ENCODE measurements at places on chromosomes 4 and X.
A peak's percentile ranks its signal among the peaks of the same experiment; 100 is the strongest.

DNA sequence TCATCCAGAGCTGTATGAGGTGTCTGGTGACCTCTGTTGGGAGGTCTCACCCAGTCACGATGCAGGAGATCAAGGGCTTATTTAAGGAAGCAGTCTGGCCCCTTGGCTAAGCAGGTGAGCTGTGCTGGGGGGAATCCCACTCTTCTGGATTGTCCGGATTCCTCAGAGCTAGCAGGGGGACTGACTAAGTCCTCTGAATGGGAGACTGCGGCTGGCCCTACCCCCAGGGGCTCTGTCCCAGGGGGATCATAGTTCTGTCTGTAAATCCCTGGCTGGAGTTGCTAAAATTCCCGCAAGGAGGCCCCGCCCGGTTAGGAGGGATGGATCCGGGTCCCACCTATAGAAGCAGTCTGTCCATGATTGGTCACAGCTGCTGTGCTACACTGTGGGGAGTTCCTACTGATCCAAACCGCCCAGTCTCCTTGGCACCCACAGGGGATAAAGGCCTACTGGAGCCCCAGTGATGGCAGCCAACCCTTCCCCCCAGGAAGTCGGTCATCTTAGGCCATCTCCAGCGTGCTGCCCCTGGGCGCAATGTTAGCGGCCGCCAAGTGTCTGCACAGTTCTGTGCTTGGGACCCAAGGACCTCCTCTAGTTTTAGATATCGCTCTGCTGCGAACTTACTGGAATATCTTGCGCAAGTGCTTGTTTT lies 118.2 kb upstream of the KLF8 start:
- no peak for DNase-seq

DNA sequence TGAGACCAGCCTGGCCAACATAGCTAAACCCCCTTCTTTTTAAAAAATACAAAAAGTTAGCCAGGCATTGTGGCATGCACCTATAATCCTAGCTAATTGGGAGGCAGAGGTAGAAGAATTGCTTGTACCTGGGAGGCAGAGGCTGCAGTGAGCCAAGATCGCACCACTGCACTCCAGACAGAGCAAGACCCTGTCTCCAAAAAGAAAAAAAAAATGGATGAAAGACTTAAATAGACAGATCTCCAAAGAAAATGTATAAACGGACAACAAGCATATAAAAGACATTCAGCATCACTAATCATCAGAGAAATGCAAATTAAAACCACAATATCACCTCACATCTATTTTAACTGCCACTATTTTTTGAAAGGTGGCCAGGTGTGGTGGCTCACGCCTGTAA lies 6.6 kb upstream of the SAT1 start:
- DNase-seq, result no peak

DNA sequence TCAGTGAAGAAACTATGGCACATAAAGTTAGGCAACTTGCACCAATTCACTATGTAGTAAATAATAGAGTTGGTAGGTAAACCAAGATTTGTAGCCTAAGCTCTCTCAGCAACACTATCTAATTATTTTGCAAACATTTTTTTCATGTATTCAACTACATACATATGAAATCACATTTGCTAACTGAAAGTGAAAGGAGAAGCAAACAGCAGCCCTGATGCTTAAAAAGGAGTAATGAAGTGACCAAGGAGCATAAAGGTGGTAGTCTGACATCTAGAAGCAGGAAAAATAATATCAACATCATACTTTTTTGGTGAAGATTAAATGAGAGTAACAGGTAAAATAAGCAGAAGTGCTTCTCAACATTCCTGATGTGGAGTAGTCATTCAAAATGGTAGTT lies 603.7 kb downstream of the GRXCR1 start:
- no peak for DNase-seq

GRCh38 chrX:152930516-152930915 lies 32.6 kb downstream of the ZNF185 start:
- no peak for DNase-seq

DNA sequence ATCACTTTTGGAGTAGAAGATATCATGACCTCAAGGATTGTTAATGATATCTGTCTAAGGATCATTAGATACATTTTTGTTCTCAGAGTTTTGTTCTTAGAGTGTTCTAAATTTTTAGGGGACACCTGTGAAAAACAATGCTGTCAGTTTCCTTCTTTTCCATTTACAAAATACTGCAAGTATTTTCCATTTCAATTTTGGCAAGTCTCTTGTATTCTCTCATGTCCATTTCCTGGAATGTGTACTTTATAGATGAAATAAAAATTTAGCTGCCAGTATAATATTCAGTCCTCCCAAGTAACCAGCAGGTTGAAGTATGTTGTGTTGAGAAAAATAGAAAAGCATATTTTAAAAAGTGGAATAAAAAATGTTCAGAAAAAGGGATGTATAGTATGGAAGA lies 117.9 kb upstream of the HPGD start:
- DNase-seq, result no peak

DNA sequence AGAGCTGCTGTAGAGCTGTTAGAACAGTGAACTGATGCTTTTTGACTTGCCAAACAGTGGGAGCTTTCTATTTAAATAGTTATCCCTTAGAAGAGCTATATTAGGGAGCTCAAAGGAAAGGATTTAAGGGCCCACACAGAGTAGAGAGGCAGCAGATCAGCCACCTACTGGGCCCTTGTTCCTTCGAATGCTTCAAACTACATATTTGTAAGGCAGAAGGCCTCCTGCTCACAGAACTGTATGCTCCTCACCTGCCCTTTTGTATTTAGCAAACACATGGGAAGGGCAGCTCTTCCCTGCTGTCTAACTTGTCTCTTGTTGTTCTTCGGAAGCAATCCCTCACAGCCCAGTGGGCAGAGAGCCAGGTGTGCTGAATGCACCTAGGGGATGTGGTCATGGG lies 38.0 kb downstream of the IL1RAPL1 start:
- DNase-seq, result no peak

DNA sequence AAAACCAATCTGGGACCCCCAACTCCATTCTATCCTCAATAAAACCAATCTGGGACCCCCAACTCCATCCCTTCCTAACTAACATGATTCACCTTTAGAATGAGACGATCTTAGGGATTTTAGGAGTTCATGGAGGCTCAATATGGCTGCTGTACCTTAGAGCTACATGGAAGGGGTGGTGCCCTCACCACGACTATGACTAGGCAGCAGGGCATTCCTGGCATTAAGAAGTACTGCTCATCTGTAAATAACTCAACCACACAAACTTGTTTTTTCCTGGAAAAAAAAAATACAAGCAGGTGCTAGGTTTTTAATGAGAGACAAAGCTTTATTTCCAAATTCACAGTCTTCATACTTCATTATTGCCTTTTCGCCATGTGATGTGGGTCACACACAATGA lies 346.5 kb upstream of the FAT1 start:
- DNase-seq, result no peak

DNA sequence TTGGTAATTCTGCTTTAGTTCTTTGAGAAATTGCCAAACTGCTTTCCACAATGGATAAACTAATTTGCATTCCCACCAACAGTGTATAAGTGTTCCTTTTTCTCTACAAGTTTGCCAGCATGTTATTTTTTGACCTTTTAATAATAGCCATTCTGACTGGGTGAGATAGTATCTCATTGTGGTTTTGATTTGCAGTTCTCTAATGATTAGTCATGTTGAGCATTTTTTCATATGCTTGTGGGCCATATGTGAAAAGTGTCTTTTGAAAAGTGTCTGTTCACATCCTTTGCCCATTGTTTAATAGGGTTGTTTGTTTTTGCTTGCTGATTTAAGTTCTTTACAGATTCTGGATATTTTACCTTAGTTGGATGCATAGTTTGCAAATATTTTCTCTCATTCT lies 25.9 kb downstream of the ENPEP start:
- DNase-seq, result no peak

DNA sequence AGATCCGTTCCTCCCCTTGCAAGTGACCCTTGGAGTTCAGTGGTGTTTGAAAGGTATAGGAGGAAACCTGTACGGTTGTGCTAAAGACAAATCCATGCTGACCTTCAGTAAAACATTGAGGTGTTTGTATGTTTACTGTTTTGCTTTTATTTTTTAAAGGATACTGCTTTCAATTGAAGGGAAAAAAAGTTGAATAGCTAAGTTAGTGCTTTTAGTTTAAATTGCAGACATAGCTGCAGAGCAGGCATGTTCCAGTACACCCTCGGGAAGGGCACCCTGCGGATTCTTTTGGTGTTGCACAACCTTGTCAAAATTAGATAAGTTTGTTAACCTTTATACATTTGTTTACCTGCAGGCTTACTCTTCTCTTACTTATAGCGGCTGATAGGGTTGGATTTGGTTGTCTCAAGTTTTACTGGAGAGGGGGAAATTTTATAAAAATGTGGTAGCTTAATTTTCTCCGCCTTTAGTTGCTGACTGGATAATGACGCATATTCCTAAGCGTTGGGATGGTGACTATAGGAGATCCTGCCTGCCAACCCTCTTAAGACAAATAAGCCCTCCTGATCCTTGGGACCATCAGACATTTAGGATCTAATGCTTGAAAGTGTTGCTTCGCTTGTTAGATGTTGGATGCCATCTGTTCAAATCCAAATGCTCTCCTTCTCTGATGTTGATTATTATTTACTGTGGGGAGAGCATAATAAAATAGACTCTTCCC lies 2.0 kb downstream of the RAPGEF2 start:
- DNase-seq, result no peak

- no peak for DNase-seq
Measured at GRCh38 chrX:110992611-110993010, 103.4 kb upstream of the PAK3 start.

DNA sequence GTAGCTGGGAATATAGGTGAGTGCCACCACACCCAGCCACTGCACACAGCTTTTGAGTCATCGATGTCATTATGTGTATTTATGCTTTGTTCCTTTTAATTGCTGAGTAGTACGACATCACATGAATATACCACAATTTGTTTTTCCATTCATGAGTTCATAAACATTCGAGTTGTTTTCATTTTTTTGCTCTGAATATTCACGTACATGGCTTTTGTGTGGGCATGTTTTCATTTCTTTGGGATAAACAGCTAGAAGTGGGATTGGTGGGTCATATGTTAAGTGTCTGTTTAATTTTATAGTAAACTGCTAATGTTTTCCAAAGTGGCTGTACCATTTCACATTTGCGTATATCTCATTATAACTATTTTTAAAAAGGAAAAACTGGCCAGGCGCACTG lies 45.1 kb upstream of the KDR start:
- DNase-seq, result no peak

DNA sequence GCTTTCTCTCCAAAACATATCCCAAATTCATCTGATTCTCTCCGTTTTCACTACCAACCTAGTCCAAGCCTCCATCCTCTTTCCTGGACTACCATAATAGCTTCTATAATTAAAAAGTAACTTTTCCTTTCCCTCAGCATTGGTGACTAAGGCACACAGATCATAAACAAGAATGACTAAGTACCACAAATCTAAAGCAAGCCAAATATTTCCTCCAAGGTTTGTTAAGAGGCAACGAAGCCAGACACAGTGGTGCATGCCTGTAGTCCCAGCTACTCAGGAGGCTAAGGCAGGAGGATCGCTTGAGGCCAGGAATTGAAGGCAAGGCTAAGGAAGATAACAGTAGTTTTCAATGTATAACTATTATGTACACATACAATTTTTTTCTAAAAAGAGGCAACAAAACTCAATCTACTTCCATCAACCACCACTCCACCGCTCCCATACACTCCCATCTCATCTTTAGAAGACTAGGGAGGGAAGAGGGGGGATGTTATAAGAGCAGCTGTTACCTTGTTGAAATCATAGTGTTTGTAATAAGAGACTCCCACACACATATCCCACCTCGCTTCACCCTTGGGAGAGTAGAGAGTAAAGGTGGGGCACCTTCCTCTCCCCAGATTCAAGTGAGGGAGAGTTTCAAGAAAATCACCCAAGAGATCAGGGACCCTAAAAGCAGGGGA lies 4.2 kb upstream of the JCHAIN start:
- no peak for DNase-seq

DNA sequence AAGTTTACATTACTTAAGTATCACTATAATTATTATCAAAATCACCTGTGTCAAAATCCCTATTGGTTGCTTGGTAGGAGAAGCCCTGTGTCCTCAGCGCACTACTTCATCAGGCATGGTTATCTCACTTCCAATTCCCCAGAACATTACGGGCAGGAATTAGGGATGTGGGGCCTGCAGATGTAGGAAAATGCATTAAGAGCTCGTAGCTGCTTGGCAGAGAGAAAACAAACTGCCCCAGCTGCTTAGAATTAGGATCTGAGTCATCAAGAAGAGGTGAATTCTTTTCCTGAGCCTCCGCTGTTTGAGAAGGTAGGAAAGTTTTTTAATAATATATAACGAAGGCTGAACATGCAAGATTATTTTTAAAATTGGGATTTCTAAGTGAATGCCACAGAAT lies 31.1 kb upstream of the CLNK start:
- no peak for DNase-seq

DNA sequence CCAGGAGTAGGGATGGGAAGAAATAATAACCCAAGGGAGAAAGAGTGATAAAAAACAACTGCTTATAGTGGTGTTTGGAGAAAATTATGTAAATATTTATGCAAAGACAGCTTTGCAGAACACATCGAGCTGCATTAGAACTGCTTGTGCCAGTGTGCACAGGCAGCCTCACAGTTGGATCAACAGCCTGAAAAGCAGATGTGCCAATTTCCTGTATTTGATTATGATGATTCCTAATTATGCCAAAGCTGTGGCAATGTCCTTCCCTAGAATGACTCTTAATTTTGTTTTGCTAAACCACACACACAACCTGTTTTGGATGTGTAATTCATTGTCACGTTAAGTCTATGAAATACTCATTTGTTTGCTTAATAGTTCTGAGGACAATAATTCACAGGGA lies 30.6 kb upstream of the ANTXR2 start:
- DNase-seq, result no peak

- no peak for DNase-seq
Measured at GRCh38 chr4:87423317-87424098, 1.1 kb downstream of the NUDT9 start.

- no peak for DNase-seq
Measured at GRCh38 chrX:132855780-132856341, 102.6 kb downstream of the HS6ST2 start.

DNA sequence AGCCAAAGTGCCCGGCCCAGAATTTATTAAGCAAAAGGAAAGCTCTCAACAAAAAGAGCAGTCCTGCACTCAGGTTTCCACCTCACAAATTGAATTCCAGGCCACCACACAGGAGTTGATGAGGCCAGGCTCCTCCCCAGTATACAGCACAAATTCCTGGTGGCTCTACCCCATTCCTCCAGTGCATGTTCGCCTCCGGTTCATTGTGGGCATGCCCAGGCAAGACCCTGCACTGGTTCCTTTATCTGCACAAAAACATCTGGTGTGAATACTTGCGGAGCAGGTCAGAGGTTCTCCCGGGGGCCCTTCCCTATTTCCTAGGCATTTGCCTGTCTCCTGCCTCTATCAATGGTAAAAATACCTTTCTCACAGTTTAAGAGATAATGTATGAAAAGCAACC lies 195.2 kb upstream of the ANXA10 start:
- DNase-seq, result peak; percentile 30

- no peak for DNase-seq
Measured at GRCh38 chrX:118718737-118719136, 8.7 kb upstream of the IL13RA1 start.

DNA sequence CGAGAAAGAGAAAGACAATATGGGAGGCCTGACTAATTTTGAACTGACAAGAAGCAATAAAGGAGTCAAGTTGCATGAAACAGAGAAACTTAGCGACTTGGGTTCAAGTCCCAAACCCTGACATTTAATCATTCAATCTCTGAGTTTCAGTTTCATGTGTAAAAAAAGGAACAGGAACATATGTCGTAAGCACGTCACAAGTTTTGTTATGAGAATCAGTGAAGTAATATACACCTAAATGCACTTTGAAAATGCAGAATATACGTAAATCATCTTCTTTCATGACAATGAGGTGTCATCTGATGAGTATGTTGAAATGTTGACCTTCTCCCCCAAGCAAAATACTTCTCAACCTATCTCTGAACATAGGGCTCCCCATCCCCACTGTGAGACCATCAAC lies 10.4 kb downstream of the ACOT9 start:
- DNase-seq, result no peak
